ENCODE measurements at places on chromosomes 4 and X. TPM values are rescaled to one million over a fixed set of nuclear protein-coding genes. Genes with fewer than 3 reads are reported as not detected.

- peak; percentile 15 for DNase-seq
Observed at GRCh38 chrX:7987160-7988012, 60.2 kb upstream of the PNPLA4 start.

DNA sequence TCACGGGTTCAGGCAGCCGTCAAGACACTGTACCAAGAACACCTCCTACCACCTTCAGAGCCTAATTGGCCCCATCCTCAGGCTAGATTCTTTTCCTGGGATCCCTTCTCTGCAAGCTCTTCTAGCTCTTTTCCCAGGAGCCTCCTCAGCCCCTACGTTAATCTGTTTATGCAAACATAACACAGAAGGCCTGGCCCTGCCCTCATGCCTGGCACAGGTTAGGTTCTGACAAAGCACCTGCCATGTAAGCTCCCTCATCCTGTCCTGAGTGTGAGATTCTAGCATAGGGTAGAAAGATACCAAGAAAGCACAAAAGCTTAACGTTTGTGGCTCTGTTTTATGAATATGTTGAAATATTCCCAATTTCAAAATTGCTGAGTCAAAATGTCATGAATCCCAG lies 93.6 kb downstream of the IRF2 start:
- no peak for DNase-seq

GRCh38 chr4:37450911-37451310 lies 206.4 kb downstream of the NWD2 start:
- DNase-seq = no peak

DUSP9 gene
- polyA plus RNA-seq = 62.2 TPM

GRCh38 chrX:13256603-13257002 lies 63.2 kb downstream of the ATXN3L start:
- no peak for DNase-seq

TRAPPC11 gene
- 49.8 TPM for polyA plus RNA-seq

DNA sequence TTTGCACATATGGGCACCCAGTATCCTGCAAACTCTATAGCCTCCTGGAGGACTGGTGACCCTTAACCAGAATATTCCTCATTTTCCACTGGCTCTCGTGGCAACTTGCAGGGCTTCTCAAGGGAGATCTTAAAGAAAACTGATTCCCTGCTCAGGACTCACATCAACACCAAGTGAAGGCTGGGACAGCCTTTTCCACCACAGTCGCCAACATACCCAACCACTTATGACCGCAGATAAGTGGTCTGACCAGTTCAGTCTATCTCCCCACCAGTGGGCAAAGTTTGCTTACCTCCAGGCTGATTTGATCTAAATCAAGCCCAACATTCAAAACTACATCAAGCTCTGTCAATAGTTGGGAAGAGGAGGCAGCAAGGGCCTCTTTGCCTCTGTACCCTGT lies 289.3 kb upstream of the GATB start:
- DNase-seq = no peak

GRCh38 chrX:42499620-42500019 lies 278.3 kb downstream of the PPP1R2C start:
- DNase-seq = no peak

- peak; percentile 78 for DNase-seq
Observed at GRCh38 chr4:183182873-183183725, 84.0 kb downstream of the WWC2 start.

DNA sequence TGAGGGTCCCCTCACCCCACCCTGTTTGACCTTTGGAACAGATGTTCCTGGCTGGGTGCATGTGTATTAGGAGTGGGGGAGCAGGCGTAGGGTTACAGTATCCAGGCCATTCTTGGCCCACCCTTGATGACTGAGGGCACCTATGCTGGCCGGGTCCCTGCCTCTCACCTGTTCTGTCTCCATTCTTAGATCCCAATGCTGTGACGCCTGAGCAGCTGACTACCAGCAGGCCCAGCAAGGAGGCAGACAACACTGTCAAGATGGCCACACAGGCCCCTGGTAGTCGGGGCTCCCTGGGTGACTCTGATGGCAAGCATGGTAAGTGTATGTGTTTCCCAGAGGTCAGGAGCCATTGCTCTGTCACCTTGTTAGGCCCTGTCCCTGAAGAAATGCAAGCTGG lies 10.9 kb downstream of the EFNB1 start:
- DNase-seq = no peak

- no peak for DNase-seq
Observed at GRCh38 chr4:101291198-101291597, 56.1 kb downstream of the PPP3CA start.

DNA sequence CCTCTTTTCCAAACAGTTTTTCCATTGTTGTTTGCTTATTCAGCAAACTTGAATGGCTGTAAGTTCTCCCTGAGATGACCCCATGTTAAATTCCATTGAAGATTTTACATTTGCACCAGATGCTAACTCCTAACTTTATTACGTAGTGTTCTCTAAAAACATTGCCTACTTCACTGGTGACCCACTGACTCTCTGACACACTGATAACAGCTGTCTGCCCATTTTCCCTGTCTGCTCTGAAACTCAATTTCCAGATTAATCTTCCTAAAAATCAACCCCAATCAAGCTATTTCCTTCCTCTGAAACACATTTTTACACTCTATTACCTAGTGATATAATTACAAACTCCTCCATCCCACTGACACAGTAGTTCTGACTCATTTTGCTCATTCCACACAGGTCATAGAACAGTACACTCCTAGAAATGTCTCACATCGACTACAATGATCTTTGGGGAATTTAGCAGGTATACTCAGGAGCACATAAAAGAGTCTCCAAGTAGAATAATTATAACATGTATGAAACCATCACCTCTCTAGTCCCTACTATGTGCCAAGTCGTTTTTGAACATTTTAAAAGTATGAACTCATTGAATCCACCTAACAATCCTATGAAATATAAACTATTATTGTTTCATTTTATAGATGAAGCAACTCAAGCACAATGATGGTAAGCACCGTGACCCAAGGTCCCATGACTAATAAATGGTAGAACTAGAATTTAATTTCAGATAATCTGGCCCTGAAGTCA lies 210.9 kb downstream of the SLIT2 start:
- no peak for DNase-seq

DNA sequence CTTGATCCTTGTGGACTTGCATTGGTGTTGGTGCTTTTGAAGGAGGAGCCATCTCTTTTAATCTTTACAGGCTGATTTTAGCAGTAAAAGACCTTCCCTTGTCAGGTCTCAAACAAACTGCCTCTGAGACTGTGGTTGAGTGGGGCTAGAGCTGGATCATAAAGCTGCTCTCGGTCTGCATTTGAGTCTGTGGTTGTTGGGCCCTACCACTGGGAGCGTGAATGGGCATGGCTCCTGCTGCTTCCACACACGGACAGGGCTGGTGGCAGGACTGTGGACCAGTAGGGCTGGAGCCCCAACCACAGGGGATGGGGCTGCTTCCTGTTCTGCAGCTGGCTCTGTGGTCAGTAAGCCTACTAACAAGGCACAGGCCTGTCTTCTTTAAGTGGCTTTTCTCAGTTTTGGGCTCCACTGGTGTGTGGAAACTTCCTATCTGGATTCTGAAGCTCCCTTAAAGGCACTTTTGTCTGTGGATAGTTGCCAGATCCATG lies 130.6 kb downstream of the RBM46 start:
- no peak for DNase-seq

DNA sequence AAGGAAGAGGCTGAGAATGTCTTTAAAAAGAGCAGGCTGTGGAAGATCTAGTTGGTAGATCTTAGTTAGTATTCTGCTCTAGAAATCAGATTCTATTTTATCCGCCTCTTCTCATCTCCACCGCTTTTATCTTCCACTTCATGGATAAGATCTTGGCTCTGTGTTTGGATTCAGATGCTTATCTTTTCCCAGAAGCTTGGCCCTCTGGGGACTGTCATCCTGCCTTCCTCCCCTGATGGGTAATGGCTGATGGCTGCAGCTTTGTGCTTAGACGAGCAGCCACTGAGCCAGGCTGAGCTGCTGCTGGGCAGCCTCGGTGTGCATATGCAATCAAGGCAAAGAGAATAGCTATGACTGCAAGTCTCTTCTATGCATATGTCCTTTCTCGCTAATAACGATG lies 23.5 kb downstream of the TRIML1 start:
- DNase-seq = no peak

SLC38A5 gene
- polyA plus RNA-seq = 10.5 TPM

GRCh38 chr4:165347647-165348569 lies 20.4 kb downstream of the MSMO1 start:
- no peak for DNase-seq

DNA sequence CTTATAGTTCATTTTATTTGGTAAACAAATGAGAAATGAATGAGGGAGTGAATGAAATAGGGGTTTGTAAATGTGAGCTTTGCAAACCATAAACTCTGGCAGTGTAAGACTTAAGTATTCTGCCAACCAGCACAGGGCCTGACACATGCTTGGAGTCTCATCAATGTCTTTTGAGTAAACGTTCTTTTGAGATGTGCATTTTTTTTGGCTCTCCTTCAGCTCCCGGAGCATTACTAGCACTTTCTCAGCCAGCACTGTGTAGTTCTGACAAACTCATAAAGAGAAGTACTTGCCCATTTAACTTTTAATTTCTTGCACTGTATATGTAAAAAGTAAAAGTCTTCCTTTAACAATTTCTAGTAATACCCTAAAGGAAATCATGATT lies 245.3 kb downstream of the HS3ST1 start:
- DNase-seq = no peak

GRCh38 chr4:82661181-82661992 lies 99.6 kb upstream of the TMEM150C start:
- DNase-seq = no peak

DNA sequence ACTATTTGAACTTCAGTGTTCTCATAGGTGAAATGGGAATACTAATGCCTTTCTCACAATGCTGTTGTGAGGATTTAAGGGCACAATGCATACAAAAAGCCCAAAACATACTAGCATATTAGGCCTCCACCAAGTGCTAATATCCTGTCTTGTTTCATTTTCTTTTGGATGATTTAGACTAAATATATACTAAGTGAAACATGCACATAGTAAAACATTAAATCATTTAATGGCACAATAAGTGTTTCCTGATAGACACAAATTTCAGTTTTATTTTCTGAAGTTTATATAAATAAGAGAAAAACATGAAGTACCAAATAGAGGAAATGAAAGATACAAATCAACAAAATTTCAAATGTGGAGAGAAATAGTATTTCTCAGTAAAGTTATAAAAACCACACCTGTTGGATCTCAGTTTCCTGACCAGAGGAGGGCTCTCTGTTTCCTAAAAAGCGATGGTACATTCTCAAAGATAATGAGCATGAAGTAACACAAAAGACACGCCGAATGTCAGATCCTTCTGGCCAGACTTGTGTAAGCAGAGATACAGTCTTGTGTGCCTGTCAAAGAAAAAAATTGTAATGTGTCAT lies 25.1 kb downstream of the DDX60 start:
- DNase-seq = no peak

MAGEB17 gene
- 0.06 TPM for polyA plus RNA-seq

NALF2 gene
- 0.35 TPM for polyA plus RNA-seq

DNA sequence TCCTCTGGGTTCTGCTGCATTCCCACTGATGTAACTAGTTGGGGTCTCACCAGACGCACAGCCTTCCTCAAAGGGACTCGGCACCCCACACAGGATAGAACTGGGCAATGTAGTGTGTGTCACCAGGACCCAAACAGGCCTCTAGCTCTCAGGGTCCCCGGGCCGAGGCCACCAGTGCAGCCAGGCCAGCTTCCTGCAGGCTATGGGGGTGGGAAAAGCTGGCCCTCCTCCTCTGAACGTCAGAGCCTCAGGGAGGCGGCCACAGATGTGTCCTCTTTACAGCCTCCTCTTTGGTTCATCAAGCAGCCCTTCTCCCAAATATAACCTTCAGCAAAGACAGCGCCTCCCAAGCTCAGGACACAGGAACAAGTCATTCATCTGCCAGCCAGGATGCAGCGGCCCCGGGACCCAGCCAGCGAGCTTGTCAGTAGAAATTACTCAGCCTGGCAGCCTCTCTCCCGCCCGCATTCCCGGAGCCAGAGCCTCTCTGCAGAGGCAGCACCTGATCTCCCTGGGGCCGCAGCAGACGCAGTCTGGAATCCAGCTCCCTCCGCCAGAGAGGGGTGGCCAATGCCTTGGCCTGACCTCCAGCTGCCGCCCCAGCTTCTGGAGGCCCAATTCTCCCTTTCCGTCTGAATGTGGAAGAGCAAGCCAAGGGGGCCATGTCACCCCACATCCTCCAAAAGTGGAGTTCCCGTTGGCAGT lies 288.5 kb downstream of the FBXW7 start:
- DNase-seq = no peak

GRCh38 chr4:105651884-105652283 lies 56.6 kb downstream of the INTS12 start:
- DNase-seq = peak; percentile 23

DNA sequence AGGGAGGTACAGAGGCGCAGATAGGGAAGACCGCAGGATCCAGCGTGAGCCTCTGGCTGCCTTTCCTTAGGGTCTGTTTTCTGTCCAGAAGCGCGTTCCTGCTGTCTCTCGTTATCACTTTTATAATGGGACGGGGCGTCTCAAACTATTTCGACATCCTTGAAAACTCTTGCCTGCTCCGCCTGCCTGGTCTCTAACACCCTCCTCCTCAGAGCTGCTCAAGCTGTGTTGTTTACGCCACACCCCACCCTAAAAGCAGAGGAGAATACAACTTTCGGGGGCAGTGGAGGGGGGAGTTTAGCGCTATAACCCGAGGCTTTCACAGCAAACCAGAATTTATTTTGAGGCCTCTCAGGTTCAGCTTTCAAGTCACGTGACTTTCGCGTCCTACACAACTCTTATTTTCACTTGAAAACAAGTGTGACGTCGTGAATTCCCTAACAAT lies 646 bp upstream of the FAM3A start:
- peak; percentile 73 for DNase-seq

DNA sequence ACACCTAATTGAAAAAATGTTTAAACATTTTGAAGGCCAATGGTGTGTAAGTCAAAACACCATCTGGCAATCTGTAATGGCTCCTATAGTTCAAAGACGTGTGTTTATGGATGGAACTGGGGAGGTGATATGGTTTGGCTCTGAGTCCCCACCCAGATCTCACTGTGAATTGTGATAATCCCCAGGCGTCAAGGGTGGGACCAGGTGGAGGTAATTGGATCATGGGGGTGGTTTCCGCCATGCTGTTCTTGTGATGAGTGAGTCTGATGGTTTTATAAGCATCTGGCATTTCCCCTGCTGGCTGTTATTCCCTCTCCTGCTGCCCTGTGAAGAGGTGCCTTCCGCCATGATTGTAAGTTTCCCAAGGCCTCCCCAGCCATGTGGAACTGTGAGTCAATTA lies 52.2 kb downstream of the ADRA2C start:
- DNase-seq = no peak

SORCS2 gene
- polyA plus RNA-seq = 5.2 TPM

GRCh38 chrX:132480581-132481203 lies 8.1 kb downstream of the MBNL3 start:
- peak; percentile 80 for DNase-seq
